Stimulated activated CD4-positive, alpha-beta T cell treated with anti-CD3 and anti-CD28 coated beads, Interleukin-1b, Interleukin-23, amount 100 ng/mL, for 1 hour (primary cell): ENCODE measurements at places on chromosomes 13 and 19.

DNA sequence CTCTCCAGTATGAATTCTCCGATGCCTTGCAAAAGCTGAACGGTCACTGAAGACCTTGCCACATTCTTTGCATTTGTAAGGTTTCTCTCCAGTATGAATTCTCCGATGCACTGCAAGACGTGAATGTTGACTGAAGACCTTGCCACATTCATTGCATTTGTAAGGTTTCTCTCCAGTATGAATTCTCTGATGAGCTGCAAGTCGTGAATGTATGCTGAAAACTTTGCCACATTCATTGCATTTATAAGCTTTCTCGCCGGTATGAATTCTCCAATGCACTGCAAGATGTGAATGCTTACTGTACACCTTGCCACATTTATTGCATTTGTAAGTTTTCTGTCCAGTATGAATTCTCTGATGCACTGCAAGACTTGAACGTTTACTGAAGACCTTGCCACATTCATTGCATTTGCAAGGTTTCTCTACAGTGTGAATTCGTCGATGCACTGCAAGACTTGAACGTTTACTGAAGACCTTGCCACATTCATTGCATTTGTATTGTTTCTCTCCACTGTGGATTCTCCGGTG, 20.0 kb upstream of the ZNF841 start:
- no peak for DNase-seq

DNA sequence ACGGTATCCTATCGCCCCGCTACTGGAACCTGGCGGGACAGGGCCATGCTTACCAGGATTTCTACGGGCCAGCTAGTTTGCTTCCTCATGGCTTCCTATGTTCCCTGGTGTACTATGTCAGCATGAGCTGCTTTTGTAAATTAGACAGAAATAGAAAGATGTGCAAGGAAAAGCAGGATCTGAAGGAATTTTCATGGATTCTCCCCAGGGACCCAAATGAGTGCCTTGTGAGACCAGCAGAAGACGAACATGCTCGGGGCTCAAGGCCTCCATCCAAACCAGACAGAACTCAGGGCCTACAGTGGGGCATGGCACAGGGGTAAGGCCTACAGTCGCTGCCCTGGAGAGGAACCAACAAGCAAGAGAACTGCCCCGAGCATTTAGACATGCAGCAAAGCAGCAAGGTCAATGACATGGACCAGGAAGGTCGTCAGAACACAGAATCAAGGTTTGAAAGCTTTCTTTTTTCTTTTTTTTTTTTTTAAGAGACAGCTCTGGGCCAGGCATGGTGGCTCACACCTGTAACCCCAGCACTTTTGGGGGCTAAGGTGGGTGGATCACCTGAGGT, 17.3 kb downstream of the EPS15L1 start:
- DNase-seq: no peak

DNA sequence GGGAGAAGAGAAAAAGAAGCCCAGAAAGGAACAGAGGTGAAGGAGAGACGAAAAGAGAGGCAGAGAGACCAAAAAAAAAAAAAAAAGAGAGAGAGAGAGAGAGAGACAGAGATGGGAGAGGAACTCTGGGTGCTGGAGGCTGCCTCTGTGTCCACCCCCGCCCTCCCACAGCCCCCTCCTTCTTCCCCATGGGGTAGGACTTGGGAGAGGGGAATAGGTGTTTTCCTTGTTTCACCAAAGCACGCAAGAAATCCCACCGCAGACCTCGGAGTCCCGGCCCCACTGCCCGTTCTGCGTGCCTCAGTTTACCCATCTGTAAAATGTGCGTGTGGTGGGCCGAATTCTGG, 4.9 kb downstream of the ONECUT3 start:
- DNase-seq: no peak

DNA sequence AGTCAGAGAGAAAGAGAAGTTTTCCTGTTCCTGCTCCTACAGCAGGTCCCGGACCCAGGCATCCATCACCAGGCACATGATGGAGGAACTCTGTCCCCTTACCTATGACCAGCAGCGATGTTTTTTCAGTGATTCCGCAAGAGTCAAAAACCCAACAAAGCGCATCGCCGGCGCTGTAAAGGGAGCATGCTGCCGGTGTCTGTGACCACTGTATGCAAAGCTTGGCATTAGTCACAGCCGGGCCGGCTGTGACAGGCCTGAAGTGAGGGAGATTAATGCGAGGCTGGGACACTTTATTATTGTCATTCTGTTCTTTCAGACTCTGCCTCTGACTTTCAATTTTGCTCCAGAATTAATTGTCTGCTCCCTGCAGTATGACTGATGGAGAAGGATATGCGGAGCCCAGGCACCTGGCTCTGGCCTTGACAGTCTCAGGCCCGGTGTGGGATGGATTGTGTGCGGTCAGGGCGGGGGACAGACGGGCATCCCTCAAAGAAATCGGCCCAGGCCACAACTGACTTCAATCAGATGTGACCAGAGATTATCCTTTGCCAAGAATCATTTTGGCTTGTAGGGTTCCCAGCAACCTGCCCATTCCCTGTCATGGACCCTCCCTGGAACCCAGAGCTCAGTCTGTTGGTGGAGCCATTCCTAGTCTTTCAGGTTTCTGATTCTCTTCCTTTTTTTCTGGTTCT, 462.0 kb upstream of the ZNF507 start:
- DNase-seq: no peak

- DNase-seq: no peak
Measured at GRCh38 chr19:4910594-4911281, 1.4 kb downstream of the UHRF1 start.

DNA sequence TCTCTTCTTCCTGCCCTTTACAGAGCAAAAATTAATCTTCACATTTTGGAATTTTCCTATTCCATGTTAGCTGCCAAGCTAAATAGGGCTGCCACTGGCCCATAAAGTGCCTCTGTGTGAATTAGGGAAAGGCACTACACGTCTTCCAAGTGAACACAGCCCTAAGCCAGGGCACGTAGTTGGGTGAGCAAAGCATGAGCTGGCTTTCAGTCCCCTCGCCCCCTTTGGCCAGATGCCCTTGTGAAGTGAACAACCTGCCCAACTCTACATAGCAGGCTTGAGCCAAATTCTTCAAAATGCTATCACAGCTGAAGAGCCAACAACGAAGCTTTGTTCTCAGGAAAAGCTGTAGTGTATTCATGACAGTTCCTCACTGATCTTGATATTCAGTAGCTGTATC, 213.1 kb downstream of the OXGR1 start:
- no peak for DNase-seq

GRCh38 chr13:43268632-43269031, 245.2 kb downstream of the DNAJC15 start:
- DNase-seq: no peak

- DNase-seq: no peak
Measured at GRCh38 chr13:24016046-24016445, 118.7 kb upstream of the C1QTNF9B start.
